ENCODE measurements at places on chromosomes 7 and 10.

DNA sequence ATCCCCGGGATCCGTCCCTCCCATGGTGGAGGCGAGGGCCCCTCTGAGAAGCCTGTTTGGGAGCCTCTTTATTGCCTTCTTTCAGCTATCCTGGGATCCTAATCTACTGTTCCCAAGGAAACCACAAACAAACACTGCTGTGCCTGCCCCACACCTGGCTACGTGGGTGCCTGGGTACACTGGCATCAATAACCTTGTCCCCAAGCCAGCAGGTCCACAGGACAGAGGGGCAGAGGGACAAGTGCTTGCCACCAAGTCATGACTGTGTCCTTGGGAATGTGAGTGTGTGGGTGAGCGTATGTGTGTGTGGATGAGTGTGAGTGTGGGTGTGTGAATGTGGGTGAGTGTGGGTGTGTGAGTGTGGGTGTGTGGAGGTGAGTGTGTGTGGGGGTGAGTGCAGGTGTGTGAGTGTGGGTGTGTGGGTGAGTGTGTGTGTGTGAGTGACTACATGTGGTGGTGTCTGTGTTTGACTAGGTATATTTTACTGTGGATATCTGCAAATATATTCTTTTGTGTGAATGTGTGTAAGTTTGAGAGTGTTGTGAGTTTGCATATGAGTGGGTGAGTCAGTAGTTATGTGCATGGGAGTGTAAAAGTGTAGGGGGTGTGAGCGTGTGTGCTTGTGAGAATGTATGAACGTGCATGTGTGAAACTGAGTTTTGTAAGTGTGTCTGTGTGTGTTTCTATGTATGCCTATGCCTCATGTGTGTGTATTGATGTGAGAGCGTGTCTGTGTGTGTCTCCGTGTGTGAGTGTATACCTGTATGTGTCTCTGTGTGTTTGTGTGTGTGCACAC is 96.1 kb downstream of the TNS3 start:
- DNase-seq, result no peak

DNA sequence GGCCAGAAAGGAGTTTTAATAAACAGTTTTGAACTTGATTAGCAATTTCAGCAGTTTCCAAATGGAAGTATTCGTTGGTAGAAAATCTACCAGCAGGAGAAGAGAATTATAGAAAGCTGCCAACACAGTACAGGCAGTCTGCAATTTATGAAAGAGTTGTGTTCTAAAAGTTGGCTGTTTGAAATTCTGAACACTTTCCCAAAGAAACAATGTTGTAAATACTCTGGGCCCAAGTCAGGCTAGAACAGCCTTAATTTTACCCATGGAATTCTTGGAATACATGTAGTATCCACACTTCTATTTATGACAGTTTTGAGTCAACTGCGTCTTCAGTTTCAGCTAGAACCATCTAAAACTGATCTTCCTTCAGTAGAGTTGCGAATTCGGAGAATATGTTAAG is 42.5 kb downstream of the AVL9 start:
- DNase-seq, result no peak

GRCh38 chr10:82821043-82821442 is 946.0 kb downstream of the NRG3 start:
- DNase-seq, result no peak

DNA sequence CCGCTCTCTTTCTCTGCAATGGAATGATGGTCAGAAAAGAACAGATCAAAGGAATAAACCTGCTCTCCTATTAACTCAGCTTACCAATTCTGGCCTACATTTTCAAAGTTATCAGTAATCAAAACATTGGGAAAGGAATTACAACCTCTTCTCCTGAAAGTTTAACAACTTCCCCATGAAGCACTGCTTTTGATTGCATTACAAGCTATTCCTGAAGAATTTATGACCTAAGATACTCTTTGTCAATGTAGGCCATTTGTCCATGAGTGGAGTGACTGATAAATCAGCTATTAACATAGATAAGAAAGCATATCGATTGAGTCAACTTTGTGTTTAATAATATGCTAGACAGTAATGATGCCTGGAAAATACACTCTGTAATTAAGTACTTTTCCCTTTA is 271.7 kb upstream of the C7orf33 start:
- DNase-seq, result no peak

DNA sequence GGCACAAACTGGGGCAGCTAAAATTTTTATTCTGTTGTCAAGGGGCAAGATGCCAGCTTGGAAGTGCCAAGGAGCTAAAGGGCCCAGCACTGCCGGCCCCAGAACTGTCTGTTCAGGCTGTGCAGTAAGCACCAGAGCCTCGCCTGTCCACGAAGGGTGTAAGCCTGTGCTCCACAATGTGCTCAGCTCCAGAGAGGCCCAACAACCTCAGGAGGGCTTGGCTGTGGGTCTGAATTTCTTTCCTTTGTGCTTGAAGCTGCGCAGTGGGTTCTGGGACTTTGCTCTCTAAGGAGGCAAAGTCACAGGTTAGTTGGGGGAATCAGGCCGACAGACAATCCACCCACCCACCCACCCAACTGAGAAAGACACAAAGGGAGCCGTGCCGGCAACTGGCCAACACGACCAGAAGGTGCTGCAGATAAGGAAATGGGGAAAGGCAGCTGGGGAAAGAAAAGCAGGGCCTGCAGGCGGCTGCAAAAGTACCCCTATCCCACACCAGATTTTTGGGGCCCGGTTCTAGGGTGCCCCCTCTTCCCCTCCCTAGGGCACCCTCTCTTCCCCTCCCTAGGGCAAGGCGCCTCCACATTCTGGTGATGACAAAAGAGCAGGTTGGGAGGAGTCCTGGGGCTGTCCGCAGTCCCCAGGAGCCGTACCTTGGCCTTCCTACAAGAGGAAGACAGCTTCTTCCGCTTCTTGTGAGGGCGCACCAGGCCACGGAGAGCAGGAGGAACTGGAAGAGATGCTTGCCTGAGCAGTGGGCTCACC is 7.7 kb downstream of the DDX56 start:
- DNase-seq, result no peak

- no peak for DNase-seq
These were observed 54.9 kb downstream of the FAM241B start for GRCh38 chr10:69684981-69685353.
